Left cardiac atrium (tissue), 4 donors: ENCODE measurements at places on chromosomes 11 and 22. TPM values are rescaled to one million over a fixed set of nuclear protein-coding genes. Genes with fewer than 3 reads are reported as not detected.

The SLCO2B1 gene
- 55.8 TPM for total RNA-seq

The PATE2 gene
- total RNA-seq: not detected

The SCGB1A1 gene
- not detected for total RNA-seq

The ADORA2A gene
- 6.0 TPM for total RNA-seq

The TSSC4 gene
- total RNA-seq: 34.9 TPM
